ENCODE measurements at places on chromosomes 11 and 22. TPM values are rescaled to one million over a fixed set of nuclear protein-coding genes. Genes with fewer than 3 reads are reported as not detected.

- no peak for DNase-seq
Measured at GRCh38 chr22:46537225-46537945, at the start of gene CELSR1. CELSR1 (minus strand) TSS chr22:46537620; CDS start chr22:46537170, 450 bp downstream.

- DNase-seq, result no peak
Measured at GRCh38 chr22:24355574-24355973, 71.8 kb upstream of the ADORA2A start.

DNA sequence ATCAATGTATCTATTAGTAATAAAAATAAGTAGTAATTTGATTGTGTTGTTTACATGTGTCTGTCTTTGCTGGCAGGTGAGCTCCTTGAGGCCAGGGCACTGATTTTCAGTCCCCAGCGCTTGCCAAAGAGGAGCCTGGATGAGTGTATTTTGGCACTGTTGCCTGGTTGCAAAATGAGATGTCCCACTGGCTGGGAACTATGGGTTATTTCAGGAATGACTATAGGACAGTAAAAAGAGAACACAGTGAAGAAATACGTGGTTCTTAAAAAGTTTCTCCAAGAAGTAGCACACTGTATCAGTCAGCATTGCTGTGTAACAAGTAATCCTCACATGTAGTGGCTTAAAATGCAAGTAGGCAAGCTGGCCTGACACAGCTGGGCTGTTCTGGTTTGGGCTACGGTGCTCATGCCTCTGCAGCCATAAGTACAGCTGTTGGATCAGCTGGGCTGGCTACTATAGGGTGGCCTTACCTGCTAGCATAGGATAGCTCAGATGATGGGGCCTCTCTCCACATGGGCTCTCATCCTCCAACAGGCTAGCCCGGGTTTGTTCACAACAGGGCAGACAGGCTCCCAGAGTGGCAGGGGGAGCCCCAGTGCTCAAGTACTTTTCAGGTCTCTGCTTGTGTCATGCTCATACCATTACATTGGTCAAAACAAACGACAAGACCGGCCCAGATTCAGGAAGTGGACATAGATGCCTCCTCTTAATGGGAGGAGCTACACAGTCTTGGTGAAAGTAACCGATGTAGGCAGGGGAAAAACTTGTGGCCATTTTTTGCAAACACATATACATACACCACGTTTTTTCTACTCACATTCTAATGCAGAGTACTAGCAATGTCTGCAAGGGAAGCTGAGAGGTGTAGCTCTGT, 399.1 kb downstream of the LARGE1 start:
- DNase-seq, result no peak

DNA sequence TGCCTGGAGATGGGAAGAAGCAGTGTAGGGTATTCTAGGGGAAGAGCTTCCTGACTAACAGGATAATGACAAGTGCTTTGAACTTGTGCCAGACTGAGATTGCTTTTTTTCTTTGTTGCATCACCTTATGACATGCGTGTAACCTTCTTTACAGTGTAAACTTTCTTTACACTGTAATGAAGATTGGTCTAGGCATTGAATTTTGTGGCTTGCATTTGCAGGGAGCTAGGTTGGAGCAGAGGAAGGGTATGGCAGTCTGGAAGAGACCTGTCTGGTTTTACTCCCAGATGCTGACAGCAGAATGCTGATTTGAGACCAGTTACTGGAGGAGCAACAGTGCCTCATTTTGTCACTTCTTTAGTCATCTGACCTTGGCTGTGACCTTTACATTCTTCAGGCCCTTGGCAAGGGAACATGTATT, 5.6 kb downstream of the DDB2 start:
- DNase-seq, result no peak

DNA sequence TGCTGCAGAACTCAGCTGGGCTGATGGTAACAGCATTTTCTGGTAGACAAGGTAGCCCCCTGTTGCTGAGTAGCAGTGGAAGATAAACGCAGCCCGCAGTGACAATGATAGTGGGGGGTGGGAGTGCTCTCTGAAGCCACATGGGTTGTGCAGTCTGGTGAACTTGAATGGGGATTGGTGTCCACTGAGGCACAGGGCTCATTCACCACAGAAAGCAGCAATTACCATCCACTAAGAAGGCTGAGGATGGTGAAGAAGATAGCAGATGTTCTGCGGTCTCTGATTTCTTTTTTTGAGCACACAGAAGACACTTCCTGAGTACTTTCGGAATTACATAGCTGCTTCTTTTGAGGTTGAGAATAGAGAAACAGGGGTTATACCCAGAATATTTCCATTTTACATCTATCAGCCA, 150.3 kb downstream of the LRRC4C start:
- no peak for DNase-seq

DNA sequence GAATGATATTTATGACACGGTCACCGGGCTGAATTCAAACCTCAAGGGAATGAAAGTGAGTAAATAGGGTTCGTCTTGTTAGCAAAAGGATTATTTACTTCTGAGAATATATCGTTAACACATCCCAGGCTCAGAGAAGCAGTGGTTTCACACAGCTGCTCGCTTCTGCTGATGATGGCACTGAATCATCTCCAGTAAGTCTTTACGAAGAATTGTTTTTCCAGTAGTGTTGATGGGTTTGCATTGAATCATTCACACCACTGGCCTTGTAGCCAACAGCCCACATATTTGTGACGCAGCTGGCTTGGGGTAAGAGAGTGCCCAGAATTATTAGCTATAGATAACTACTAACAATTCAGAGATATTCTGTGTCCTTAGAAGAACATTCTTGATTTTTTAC, 236.3 kb downstream of the CADM1 start:
- no peak for DNase-seq

- DNase-seq, result no peak
Measured at GRCh38 chr11:121500275-121500674, 47.5 kb upstream of the SORL1-AS1 start.

GRCh38 chr11:105206633-105207032, 67.1 kb upstream of the CARD18 start:
- DNase-seq, result no peak

GRCh38 chr22:25407859-25408229, 156.6 kb upstream of the GRK3 start:
- no peak for DNase-seq

- no peak for DNase-seq
Measured at GRCh38 chr11:10743354-10744000, 7.6 kb upstream of the CTR9 start.

DNA sequence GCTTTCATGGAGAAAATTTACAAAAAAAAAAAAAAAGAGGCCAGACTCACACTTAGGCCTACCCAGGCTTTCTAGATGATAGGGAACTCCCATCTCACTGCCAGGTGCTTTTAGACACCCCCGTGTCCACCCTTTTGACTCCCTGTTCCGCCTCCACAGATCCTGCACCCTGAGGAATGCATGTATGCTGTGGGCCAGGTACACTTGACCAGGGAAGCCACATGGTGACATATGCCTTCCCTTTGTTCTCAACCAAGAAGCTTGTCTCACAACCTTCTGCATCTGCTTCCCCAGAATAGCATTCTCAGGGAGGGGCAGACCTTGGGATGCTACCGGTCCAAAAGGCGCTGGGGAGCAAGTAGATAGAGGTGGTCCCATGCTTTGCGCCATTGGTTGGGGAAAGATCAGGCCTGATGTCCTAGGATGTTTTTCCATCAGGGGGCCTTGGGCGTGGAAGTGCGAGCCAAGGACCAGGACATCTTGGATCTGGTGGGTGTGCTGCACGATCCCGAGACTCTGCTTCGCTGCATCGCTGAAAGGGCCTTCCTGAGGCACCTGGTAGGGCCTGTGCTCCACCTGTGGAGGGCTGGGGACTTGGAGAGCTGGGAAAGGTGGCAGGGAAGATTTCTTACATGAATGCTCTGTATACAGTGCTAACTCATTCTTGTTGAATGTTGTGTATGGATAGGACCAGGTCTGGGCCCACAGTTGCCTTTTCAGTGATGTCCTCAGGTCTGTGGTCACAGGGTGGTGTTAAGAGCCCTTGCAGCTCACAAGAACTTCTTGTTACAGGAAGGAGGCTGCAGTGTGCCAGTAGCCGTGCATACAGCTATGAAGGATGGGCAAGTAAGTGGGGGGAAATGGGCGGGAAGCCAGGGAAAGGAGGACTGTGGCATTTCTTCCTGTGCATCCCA, 7.5 kb downstream of the HMBS start:
- no peak for DNase-seq

DNA sequence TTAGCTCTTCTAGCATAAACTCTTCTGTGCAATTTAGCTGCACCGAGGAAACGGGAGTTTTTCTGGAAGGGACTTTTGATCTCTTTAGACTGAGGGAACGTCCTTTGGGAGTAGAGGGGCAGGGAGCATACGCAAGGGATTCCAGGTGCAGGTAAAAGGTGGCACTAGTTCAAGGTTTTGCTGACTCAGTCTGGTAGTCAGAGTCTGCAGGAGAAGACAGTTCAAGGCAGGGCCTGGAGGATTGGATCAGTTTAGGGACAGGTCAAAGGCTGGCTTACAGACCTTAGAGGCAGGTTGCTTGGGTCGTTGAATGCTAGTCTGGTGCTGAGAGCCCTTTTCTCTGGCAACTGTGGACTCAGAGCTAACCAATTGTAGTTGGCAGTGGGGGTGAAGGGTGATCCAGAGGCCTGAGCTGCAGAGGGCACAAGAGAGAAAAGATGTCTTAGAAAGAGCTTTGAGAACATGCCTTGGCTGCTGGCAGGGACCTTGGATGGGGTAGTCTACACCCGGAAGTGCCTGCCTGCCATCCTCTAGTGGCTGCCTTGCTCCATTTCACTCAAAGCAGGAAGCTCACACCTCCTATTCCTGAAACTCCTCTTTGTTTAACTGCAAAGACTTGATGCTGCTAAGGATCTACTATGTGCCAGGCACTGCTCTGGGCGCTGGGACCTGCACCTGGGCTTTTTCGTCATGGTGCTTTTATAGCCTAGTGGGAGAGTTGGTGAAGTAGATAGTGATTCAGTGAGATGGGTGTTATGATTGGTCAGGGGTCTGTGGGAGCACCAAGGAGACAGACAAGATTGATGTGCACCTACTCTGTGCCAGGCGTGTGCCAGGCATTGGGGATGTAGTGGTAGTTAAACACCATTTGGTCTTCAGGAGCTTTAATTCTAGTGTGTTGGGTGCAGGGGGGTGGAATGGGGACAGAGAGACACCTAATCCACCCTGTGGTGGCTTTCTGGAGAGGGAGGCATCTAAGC, 17.1 kb downstream of the MIAT start:
- DNase-seq, result no peak

- DNase-seq, result no peak
Measured at GRCh38 chr11:64933935-64934681, 1.6 kb downstream of the GPHA2 start.

- DNase-seq, result no peak
Measured at GRCh38 chr11:44823006-44823405, 96.2 kb downstream of the TSPAN18 start.

DNA sequence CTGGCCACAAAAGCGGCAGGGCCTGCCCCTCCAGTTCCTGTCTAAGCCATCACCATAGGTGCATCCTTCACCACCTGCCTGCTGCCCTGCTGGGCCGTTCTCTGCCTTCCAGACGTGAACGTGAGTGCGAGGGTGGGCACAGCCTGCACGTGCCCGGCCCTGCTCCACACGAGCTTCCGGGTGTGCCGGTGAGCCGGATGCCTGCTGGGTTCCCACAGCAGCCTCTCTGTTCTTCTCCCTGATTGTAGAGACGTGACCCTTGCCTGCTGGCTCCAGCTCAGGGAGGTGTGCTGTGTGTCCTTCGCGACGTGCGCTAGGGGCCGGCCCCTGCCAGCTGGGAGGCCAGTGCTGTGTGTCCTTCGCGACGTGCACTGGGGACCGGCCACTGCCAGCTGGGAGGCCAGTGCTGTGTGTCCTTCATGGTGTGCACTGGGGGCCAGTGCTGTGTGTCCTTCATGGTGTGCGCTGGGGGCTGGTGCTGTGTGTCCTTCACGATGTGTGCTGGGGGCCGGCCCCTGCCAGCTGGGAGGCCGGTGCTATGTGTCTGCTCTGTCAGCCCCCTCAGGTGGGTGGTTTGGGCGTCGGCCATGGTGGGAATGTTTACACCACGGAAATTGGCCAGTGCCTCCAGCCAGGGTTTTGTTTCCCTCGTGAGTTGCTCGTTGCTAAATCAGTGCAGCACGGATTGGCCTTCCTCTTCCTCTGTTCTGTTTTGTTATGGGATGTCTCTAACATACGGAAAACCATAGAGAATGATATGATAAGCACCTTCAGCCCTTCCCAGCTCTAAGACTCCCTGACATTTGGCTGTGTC, 35.4 kb upstream of the BRSK2 start:
- DNase-seq, result no peak

DNA sequence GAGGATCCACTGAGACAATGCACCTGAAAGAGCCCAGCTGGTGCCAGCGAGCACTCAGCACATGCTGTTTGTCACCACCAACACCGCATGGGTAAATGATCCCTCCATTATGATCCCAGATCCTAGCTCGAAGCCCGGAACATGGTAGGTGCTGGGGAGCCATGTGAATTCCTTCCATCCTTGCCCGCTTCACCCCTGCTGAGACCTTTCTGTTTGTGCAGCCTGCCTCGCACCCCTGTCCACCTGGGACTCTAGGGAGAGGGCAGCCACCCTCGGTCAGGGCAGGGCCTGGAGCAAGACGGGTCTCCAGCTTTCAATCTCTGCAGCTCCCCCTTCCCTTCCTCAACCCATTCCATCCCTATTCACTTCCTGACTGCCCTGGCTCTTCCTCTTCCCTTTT, 116.2 kb upstream of the ALX4 start:
- no peak for DNase-seq

GRCh38 chr11:119650251-119650650, 78.7 kb downstream of the NECTIN1 start:
- no peak for DNase-seq

GRCh38 chr11:133778161-133778560, 67.2 kb downstream of the SPATA19 start:
- DNase-seq, result no peak

RASGRP2 gene
- total RNA-seq, result 1.9 TPM

HDAC10 gene
- total RNA-seq, result 28.5 TPM

TSPAN18 gene
- 13.3 TPM for total RNA-seq

OR10A2 gene
- not detected for total RNA-seq

SLC5A4 gene
- total RNA-seq, result not detected

MYO18B gene
- not detected for total RNA-seq

NRGN gene
- total RNA-seq, result not detected
